Left cardiac atrium (tissue), 4 donors: ENCODE measurements at places on chromosomes 7 and 10.
A peak's percentile ranks its signal among the peaks of the same experiment; 100 is the strongest.

- no peak for DNase-seq
Measured at GRCh38 chr10:116000151-116000842, 272.7 kb downstream of the GFRA1 start.

- no peak for DNase-seq
Measured at GRCh38 chr10:75432763-75433162, 1.3 kb downstream of the LRMDA start.

DNA sequence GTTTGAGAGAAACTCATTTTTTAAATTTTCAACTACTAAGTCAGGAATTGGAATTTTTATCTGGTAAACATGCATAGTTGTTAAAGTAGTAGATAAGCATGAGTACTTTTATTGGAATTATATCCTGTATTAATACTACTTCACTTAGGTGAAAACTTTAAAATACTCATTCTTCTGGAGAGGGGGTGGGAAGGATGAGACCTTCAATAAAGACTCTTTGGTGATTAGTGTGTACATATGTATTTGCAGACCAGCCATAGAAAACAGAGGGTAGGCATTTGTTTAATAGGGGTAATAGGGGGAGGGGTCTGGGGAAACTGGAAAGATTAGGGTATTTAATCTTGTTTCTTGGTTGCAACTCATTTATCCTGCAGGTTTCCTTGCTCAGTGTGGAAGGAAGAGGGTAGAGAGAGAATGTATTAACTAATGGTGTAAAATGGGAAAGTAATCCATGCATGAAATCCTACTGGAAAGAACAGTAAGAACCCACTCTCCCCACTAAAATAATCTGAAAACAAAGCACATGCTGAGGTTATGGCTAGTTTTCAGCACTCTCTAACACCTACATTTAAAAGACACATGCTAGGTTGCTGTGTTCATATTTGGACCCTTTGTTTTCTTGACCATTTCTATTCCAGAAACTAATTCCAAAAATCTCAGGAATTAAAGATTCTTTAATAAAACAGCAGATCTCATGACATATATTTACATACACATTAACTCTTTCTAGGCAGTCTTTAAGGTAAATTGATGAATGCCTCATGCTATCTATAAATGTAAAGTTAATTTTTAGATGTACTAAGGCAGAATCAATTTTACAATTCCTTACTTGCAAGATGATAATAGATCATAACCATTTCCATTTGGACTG, 6.2 kb upstream of the IGF2BP3 start:
- no peak for DNase-seq

DNA sequence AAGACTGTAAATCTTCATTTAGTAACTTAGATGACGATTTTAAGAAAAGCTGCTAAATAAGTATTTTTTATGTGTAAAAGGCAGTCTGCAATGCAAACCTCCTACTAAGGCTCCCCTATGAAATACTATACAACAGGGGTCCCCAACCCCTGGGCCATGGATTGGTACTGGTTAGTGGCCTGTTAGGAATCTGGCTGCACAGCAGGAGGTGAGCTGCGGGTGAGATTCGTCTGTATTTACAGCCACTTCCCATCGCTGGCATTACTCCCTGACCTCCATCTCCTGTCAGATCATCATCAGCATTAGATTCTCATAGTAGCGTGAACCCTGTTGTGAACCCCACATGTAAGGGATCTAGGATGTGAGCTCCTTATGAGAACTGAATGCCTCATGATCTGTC, 580.4 kb downstream of the MAGI2 start:
- DNase-seq: no peak

- DNase-seq: no peak
Measured at GRCh38 chr7:141884539-141885225, 31.5 kb upstream of the OR9A4 start.

DNA sequence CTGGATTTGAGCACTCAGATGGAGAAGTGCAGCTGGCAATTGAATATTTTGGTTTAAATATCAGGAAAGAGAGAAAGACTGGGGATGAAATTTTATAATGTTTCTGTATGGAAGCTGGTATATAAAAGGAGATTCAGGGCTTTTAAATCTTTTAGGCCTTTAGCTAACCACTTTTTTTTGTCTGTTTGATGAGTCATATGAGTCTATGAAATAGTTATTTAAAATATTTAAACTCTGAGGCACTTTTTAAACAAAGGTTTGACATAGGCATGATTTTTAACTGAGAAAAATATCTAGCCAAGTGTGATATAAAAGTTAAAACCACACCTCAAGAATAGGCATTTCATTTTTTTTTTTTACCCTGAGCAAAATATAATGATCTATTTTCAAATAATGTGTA, 944.3 kb downstream of the GATA3 start:
- DNase-seq: no peak

- no peak for DNase-seq
Measured at GRCh38 chr10:98569853-98570252, 123.1 kb upstream of the HPS1 start.

- DNase-seq: no peak
Measured at GRCh38 chr7:104414216-104414615, 85.8 kb downstream of the LHFPL3 start.

DNA sequence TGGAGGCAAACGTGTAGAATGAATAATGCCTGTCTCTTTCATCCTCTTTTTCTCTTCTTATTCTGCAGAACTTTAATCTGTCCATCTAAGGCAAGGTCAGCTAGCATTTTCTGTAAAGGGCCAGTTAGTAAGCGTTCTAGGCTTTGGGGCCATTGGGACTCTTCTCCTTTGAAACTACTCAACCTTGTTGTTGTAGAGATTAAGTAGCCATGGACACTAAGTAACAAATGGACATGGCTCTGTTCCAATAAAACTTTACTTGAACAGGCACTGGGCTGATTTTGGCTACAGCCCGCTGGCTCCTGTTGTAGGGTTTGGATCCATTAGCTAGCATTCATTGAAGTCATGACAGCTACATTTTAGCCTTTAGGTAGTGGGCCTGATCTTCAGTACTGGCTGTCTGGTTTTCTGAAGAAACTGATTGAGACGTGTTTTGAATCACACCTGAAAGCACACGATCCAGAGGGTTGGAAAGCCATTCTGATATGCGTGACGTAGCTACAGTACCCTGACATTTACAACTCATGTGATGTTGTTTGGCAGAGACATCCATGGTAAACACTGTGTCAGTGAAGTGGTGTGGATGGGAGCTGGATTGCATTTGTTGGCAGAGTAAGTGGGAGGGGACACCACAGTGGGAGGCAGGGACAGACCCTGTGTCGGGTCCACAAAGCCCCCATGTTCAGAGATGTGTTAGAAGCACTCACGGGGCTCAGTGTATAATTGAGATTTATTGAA, 92.5 kb downstream of the MTPN start:
- DNase-seq: no peak

GRCh38 chr7:134632937-134633540, 13.6 kb upstream of the BPGM start:
- DNase-seq: no peak

GRCh38 chr7:100208911-100209408, 10.8 kb upstream of the PVRIG start:
- DNase-seq: no peak

GRCh38 chr7:25359471-25360059, 131.3 kb upstream of the NPVF start:
- DNase-seq: no peak

- DNase-seq: peak; percentile 72
Measured at GRCh38 chr10:71975087-71975870, 11.1 kb downstream of the CHST3 start.

DNA sequence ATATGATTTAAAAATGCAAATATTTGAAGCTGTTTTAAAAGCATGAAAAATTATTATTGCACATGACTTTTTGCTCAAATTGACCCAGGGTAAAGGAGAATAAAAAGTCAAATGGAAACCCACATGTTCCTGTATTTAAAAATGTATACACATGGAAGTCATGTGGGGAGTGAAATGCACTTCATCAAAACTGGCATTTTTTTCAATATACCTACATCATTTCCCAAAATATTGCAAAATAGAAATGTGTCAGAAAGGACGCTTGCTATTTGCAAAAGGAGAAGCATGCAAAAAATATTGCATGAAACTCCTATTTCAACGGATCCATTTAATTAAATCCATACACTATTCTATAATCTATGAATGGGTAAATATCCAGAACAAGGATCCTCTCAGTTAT, 117.0 kb downstream of the POU6F2 start:
- DNase-seq: no peak

DNA sequence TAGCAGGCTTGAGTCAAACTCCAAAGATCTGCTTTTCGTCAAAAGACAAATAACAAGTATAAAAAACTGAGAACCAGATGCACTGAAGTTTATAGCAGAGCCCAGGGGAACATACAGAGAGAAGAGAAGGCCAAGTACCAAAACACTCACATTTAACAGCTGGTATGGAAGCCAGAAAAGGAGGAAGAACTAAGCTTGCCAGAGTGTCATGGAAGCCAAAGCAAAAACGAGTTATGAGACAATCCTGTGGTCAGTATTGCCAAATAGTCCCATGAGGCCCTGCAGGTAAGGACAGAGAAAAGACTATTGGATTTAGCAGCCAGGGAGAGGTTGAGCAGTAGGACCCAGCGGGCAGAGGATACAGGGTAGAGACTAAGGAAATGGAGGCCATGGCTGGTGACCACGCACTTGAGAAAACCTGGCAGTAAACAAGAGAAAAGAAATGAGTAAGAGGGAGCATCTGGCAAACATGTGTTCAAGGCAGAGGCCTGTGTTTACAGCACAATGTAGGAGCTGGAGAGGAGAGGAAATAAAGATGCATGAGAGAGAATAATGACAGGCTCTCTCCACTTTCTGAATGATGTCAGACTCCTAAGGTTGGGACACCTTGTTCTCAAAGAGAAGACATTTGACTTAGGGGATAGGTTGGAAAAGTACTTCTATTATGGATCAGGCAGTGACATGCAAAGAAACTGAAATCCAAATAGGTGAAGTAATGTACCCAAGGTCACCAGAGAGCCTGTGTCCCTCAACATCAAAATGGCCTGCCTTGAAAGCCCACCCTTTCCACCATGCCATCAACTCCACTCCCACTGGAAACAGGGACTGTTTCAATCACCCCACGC, 9.1 kb downstream of the CREB3L2 start:
- DNase-seq: peak; percentile 60

DNA sequence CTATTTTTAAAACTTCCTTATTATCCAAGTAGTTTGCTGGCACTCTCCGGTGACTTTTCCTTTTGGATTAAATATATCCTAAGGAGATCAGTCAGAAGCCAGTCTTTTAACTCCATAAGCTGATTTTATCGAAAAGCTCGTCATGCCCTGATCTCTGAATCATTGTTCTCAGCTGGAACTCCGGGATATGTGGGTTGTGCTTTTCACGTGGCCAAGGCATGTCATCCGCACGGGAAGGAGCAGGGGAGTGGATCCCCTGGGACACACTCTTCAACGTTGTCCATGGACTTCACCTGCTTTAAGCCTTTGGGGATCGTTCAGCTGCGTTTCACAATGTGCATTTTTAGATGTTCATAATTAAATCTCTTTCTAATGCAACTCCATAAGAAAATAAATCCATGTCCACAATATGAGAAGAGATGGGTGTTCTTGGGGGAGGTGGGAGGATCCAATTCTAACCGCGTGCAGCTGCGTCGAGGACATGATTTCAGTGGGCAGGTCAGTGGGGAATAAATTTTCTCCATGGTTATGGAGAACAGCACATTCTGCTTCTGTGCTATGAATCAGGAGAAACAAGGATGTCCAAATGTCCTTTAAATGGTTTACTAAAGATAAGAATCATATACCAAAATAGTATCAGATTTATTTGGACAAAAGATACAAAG, 229.5 kb upstream of the ADARB2 start:
- DNase-seq: no peak

DNA sequence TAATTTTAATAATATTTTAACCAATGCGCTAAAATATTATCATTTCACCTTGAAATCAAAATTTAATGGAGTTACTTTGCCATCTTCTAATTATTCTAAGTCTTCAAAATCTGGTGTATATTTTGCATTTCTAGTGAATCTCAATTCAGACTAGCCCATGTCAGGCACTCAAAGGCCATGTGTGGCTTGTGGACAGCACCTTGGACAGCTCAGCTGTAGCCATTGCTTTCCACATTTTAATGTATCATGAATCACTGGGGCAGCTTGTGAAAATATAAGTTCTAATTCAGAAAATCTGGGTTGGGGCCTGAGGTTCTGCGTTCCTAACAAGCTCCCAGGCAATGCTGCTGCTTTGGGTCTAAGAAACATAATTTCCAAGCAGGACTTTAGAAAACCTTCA, 57.2 kb downstream of the MGAM2 start:
- DNase-seq: no peak

DNA sequence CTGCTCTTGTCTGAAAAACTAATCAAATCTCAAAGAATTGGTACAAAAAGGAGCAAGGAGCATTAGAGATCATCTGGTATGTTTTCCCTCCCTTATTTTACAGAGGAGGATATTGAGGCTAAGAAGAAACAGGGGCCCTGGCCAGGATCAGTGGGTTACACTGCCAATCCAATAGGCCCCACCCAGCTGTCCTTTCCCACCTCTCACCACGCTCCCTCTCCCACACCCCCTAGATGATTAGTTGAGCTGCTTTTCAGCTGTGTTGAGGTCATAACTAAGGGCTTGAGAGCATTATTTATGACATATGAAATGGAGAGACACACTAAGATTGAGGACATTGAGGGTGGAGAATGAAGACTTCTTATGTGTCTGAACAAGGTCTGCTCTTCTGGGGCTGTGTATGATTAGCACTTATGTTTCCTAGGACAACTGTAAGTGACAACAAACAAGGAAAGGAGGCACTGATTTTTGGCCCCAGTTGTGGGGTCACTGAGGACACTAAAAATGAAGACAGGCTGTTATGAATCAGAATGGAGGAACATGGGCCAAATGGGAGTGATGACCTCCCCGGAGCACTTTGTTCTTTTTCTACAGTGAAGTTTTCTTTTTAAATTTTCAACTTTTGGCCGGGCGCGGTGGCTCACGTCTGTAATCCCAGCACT, 26.5 kb downstream of the VWA2 start:
- peak; percentile 54 for DNase-seq

DNA sequence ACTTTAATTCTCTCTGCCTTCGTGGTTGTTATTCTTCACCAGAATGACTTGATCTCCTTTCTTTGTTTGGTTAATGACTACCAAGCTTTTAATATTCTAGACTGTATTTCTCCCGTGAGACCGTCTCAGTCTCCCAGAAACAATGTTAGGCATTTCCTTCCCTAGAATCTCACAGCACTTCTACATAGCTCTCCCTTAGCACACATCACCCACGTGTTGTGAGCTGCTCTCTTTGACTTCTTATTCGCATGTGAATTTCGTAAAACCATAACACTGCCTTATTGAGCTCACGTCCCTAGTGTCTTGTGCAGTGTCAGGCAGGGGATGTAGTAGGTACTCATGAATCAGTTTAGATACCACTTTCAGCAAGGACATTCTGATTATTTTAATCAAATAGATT, 57.5 kb upstream of the MGAM2 start:
- DNase-seq: no peak

- no peak for DNase-seq
Measured at GRCh38 chr7:35504365-35504764, 190.6 kb downstream of the HERPUD2 start.
